ENCODE measurements at places on chromosomes 4 and X. TPM values are rescaled to one million over a fixed set of nuclear protein-coding genes. Genes with fewer than 3 reads are reported as not detected.
A peak's percentile ranks its signal among the peaks of the same experiment; 100 is the strongest.

GRCh38 chr4:156437666-156438065, 484.0 kb upstream of the CTSO start:
- DNase-seq: no peak

DNA sequence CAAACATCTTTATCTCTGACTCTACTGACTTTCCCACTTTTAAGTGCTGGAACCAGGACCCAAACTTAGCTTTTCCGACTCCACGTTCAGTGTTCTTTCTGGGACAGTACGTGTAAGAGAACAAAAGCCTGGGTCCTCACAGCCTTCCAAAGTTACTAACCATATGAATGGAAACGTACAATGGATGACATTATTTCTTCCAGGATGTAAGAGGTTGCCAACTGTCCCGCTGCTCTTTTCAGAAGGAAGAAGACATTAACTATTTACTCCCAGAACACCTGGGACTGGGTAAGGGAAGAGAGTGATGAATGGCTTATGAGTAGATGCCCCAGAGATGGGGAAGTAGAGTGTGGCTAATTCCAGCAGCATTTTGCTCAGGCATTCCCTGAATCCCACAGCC, 114.7 kb downstream of the TRAPPC11 start:
- no peak for DNase-seq

GRCh38 chrX:46597771-46598170, 24.2 kb downstream of the CHST7 start:
- no peak for DNase-seq

- DNase-seq: peak; percentile 14
These were observed 143.6 kb downstream of the TMEM164 start for GRCh38 chrX:110146521-110146920.

APLN gene
- total RNA-seq: not detected

PHEX gene
- 0.25 TPM for total RNA-seq

Measured in natural killer cell (primary cell).